Left forelimb (tissue), 1 donor: ENCODE measurements at places on chromosomes 5 and 9.

GRCh38 chr5:150401376-150402228 is 11.1 kb downstream of the CD74 start:
- DNase-seq, result no peak

- DNase-seq, result no peak
Measured at GRCh38 chr5:132546108-132546507, 2.8 kb upstream of the IL5 start.

DNA sequence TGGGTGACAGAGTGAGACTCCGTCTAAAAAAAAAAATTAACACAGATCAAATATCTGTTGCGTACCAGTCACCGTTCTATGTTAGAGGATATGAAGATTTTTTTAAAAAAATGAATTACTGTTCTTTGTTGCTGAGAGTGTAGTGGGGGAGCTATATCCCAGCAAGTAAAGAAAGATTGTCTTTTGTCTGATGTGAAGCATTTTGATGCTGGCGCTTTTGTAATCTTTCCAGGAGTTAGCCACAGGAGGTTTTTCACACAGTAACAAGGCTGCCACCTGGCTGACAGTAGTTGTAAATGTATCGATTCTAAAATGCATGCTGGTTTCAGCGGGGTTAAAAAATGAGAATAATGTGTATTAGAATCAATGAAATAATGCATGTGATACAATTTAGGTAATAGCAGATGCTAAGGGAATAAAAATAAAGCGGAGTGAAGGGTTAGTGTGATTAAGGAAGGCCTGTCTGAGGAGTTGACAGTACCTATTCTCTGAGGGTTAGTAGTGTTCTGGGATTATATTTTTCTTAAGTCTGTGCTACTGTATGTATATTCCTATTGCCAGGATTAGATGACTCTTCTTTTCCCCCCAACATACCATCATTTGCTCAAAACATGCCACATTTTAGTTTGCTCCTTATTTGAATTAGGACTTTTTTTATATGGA is 3.4 kb downstream of the LMNB1 start:
- DNase-seq, result no peak

DNA sequence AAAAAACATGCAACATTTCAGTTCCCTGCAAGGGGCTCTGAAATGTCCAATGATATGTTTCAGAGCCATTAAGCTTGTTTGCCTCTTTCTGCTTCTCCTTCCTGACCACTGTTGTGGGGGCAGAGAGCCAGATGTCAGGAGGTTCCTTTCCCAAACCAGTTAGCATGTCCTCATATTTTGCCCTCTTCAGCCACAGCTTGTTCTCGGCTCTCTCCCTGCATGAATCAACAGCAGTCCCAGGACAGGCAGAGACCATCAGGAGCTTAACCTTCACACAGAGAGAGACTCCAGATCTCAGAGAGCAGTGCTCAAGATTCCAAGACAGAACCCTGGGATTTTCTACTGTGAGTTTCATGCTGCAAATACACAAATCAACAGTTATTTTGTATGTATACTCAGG is 218.5 kb downstream of the COMMD10 start:
- no peak for DNase-seq

DNA sequence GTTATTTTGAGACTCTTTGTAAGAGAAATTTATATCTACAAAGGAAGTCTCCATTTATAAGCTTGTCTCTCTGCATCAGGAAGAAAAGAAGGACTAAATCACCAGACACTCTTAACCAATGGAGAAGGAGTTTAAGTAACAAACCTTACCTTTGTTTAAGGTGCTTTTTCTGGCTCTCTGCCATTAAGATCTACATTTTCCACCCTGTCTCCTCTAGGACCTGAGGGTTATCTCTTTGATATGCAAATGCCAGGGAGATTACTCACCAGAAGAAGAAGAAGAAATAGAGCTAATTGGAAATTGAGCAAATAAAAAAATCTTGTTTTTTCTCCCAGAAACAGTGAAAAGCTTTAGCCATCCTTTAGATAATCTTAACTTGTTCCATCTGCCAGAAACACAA is 60.9 kb downstream of the CDKN2A start:
- no peak for DNase-seq

DNA sequence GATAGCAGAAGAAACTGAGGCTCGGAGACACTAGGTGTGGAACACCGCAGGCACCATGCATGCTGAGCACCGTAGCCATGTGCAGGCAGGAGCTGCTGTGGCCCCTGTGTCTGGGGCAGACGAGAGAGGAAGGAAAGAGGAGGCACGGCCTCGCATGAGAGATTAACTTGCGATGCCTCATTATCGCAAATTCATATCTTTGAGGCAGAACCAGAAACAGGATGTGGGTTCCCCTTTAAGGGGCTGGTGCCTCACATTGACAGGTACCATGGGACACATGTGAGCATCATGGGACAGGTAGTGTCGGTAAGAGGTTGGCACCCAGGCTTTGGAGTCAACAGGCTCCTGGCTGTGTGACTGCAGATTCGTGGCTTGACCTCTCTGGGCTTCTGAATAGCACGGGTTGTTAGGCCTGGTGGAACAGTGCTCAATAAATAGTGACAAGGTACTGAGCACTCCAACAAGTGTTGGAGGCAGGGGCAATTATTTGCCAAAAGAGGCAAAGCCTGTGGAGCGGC is 40.8 kb downstream of the NAIF1 start:
- no peak for DNase-seq

DNA sequence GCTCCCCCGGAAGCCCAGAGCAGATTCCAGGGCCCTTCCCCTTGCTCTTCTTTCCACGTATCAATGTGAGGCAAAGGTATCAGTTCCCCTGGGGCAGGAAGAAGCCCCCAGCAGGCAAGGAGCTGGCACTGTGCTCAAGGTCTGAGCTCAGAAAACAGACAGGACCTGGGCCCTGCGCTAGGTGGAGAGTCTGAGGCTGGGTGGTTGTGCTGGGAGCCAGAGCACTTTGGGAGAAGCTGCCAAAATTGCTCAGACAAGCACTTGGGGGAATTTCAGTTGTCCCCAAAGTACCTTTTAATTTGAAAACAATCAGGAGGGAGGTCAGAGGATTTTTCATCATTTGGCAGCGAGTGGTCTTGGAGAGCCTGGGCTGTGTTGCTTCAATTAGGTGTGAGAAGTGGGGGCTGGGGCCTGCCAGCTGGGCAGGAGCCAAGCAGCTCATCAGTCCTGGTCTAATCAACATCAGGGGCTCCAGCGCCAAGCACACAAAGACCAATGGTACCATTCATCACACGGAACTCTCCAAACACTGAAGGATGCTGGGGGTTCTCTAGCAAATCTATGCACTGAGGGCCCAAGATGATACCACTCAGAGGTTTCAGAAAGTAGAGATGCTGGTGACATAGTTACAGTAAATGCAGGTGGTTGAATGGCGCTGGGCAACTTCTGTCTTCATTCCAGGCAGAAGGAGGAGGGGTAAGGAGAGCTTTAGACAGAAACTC is 176.5 kb downstream of the SNX18 start:
- no peak for DNase-seq

DNA sequence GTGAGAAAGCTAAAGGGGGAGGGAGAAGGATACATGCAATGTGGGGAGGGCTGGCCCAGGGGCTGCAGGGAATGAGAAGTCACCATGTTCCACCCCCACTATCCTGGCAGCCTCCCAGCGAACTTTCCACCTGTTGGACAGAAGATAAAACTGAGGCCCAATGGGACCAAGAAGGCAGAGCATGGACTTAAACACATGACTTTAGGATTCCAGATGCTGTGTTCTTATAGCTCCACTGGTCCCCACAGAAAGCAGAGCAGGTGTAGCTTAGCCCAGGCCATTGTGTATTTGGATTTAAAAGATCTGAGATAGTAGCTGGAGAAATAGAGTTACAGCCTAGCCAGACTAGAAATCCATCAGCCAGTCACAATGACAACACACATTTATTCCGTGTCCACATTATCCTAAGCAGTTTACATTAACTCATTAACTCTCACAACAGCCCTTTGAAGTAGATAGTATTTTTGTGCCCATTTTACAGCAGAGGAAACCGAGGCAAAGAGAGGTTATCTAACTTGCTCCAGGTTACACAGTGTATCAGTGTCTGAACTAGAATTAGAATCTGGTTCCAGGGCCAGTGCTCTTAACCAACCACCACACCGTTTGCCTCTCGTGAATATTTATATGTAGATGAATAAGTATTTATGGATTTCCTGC is 121.0 kb downstream of the RGS3 start:
- no peak for DNase-seq

DNA sequence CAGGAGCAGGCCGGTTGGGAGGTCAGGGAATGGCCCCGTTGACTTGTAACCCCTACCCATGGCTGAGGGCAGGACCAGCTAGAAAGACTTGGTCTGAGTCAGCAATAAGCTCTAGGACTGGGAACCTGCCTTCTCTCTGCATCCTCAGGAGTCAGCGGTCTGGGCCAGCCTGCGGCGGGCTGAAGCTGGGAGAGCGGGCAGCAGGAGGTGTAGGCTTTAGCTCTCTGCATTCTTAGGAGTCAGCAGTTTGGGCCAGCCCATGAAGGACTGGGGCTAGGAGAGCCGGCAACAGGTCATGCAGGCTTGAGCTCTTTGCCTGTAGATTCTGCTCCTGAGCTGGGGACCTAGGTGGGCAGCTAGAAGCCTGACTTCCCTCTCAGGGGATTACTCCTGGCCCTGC is 6.4 kb upstream of the SMIM32 start:
- no peak for DNase-seq

GRCh38 chr5:108669462-108669861 is 78.2 kb upstream of the FER start:
- no peak for DNase-seq

DNA sequence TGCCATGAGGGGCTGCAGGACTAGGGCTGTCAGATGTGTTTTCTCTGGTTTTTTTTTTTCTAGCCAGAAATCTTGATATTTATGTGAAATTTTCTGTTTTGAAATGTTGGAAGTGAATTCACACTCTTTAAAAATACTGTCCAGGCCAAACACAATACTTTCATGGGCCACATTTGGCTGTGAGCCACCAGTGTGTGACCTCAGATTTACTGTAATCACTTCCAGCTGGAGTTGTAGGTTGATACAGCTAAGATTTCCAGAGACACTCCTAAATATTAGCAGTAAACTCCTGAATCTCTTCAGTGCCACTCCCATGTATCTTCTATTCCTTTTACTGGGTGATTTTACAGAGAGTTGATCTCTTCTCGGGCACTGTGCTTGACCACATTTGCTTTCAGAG is 92.2 kb upstream of the CKMT2 start:
- DNase-seq, result peak; percentile 75

GRCh38 chr5:362978-363765 is 41.7 kb downstream of the AHRR start:
- DNase-seq, result no peak

GRCh38 chr9:101027733-101028345 is 688 bp upstream of the PLPPR1 start:
- no peak for DNase-seq

DNA sequence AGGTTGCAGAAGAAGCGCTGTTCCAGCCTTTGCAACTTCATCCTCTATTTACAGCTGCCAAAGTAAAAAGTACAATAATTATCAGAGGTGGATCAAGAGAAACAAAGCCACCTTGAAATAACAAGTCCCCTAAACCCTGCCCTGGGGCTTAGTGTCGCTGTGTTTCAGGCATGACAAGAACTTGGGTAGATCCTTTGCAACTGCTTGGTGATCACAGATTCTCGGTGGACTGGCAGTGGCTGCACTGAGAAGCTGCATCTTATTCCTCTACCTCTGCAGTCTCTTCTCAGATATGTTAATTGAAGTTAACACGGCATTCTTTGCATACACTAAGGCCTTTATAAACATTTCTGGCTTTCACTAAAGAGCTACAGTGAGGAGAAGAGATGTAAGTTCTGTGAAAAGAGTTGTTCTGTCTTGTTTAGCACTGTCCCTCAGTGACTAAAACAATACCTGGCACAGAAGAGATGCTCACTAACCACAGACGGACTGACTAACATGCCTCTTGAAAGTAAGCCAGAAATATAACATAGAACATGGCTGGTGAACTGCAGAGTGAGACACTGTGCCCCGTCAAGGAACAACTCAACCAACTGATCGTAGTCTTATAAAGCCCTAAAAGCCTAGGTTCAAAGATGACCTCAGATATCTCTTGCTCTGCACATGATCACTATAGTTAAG is 144.2 kb downstream of the MLLT3 start:
- DNase-seq, result no peak

DNA sequence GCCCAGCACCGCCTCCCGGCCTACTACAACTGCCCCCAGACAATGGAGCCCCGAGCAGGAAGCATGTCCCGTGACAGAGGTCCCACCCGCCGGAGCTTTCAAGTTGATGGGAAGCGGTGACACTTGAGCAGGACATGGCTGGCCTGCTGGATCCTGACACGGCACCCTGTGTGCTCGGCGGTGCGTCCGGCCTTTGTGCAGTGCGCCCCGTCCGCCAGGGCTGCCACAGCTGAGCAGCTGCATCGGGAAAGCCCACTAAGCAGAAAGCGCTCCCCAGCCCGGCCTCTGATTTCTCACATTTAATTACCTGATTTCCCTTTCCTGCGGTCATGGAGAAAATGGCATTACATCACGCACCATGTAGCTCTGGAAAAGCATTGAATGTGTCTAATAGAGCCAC is 611.9 kb downstream of the IRX1 start:
- no peak for DNase-seq

DNA sequence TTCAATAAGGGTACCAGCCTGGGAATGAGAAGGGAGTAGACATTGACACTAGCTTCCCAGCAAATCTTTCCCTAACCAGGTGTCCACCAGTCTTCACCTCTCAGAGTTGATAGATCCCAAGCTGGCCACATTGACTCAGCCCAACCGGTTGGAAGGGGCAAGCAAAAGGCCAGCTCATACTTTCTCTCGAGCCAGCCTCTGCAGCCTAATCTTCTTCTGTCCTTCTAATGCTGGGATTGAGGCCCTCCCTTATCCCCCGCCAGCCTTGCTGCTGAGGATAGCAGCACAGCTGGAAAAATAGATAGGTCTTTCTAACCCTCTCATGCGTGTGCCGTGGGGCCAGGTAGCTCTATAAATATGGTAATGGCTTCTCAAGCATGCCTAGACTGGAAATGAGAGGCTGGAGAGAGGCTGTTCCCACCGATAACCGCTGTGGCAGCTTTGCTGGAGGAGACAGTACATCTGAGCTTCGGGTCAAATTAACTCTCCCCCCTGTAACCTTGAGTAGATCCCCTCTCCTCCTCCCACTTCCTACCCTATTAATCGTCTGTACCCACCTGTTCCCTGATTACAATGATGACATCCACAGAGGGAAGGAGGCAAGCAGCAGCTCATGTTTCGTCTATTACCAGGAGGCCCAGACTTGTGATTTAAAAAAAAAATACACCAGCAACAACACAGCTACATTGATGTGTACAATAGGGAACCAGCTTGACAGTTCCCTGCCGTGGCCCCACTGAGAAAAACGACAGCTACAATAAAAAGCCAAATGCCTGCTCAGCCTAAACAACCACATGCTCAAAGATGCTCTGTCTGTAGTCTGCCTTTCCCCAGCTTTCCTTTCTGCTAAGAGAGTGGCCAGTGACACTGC is 219.9 kb upstream of the BRINP1 start:
- no peak for DNase-seq

- no peak for DNase-seq
Measured at GRCh38 chr5:88808153-88808552, 74.8 kb downstream of the MEF2C start.

DNA sequence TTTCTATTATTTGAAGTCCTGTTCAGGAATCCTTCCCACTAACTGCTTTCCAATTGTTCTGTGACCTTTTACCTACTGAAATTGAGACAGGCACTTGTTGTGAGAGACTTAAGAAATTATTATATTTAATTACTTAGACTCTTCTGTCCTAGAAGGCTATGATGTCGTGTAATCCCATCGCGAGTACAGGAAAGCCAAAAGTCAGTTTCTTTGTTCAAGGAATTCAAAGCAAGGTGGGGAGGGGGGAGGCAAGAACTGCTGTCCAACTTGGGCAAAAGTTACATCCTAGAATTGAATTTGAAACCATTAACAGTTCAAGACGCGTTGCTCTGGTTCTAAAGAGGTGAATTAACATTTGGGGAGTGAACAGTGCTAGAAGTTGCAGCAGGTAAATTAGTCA is 17.9 kb downstream of the NDUFA8 start:
- DNase-seq, result no peak
